ENCODE measurements at places on chromosomes 4 and X.
A peak's percentile ranks its signal among the peaks of the same experiment; 100 is the strongest.

- DNase-seq = no peak
Measured at GRCh38 chr4:149701435-149702156, 114.0 kb downstream of the IQCM start.

DNA sequence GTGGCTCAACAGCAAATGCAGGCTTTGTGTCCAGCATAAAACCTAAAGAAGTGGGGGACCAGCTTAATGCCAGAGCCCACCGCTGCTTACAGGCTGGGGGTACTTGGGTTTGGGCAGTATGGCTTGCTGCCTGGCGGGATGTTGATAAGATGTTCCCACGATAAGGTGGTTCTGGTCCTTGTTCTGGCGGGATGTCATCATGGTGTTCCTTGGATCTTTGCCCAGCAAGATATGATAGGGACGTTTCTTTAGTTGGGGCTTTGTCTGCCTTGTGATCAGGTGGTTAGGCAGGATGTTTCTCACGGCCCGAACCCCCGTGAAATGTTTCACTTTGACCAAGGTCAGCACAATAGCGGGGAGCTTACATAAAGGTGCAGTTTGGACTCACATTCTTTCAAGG, 35.3 kb downstream of the PNPLA4 start:
- DNase-seq = no peak

GRCh38 chr4:100983426-100983825, 363.9 kb downstream of the PPP3CA start:
- no peak for DNase-seq

GRCh38 chrX:39896951-39897740, 200.6 kb downstream of the BCOR start:
- no peak for DNase-seq

DNA sequence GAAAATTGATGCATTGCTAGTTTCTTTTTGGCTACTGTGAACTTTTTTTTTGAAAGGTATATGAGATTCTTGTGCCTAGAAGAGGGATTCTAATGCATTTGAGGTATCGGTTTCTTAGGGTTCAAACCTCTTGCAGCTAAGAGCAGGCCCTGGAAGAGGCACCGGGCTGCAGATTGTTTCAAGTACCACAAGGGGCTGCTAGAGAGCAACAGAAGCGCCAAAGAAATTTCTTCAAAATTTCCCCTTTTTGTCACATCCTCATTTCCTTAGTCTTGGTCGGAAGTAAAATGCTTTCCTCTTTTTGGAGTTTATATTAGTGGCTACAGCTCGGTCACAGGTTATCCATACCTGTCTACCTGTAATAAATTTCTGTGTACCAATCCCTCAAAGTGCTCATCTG, 89.8 kb downstream of the PDGFRA start:
- peak; percentile 34 for DNase-seq

Measured in left kidney (tissue), 8 donors.